Upper lobe of right lung (tissue), 1 donor: ENCODE measurements at places on chromosomes 7 and 10. TPM values are rescaled to one million over a fixed set of nuclear protein-coding genes. Genes with fewer than 3 reads are reported as not detected.
A peak's percentile ranks its signal among the peaks of the same experiment; 100 is the strongest.

Gene TTYH3
- 48.8 TPM for total RNA-seq

Gene MYH16
- not detected for total RNA-seq

Gene OPN4
- total RNA-seq: not detected

Gene ZPBP
- not detected for total RNA-seq

Gene CRYGN
- total RNA-seq: not detected

Gene SLC26A5
- 1.9 TPM for total RNA-seq

- no peak for DNase-seq
Observed at GRCh38 chr7:112981966-112982365, 104.7 kb downstream of the GPR85 start.

GRCh38 chr10:6176691-6177231, 26.0 kb upstream of the PFKFB3 start:
- DNase-seq: peak; percentile 38

- DNase-seq: no peak
Observed at GRCh38 chr7:32618470-32618869, 123.2 kb downstream of the AVL9 start.

DNA sequence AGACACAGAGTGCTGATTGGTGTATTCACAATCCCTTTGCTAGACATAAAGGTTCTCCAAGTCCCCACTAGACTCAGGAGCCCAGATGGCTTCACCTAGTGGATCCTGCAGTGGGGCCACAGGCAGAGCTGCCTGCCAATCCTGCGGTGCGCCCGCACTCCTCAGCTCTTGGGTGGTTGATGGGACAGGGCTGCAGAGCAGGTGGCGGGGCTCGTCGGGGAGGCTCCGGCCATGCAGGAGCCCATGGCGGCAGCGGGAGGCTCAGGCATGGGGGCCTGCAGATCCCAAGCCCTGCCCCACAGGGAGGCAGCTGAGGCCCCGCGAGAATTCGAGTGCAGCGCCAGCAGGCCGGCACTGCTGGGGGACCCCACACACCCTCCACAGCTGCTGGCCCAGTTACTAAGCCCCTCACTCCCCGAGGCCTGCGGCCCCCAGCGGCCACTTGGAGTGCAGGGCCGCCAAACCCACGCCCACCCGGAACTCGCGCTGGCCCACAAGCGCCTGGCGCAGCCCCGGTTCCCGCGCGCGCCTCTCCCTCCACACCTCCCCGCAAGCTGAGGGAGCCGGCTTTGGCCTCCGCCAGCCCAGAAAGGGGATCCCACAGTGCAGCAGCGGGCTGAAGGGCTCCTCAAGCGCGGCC, 7.7 kb upstream of the BET1 start:
- DNase-seq: peak; percentile 52

DNA sequence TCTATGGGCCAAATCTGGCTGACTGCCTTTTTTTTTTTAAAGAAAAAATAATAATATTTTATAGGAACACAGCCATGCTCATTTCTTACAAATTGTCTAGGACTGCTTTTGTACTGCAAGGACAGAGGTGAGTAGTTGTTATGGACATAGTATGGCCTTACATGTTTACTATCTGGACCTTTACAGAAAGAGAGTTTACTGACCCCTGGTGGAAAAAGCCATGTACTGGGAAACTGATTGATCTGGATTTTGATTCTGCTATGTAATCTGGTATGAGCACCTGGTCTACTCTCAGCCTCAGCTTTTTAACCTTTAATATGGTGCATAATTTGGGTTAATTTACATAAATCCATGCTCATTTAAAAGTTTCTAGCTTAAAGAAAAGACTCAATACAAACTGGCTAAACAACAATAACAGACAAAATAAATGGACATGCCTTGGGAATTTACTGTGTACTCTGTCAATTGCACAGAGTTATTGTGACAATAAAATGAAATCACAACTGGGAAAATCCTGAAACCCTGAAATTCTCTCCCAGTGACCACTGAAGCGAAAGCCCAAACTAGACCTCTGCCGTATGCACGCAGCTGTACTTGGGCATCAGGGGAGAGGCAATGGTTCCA, 260.7 kb downstream of the BMPER start:
- DNase-seq: no peak

DNA sequence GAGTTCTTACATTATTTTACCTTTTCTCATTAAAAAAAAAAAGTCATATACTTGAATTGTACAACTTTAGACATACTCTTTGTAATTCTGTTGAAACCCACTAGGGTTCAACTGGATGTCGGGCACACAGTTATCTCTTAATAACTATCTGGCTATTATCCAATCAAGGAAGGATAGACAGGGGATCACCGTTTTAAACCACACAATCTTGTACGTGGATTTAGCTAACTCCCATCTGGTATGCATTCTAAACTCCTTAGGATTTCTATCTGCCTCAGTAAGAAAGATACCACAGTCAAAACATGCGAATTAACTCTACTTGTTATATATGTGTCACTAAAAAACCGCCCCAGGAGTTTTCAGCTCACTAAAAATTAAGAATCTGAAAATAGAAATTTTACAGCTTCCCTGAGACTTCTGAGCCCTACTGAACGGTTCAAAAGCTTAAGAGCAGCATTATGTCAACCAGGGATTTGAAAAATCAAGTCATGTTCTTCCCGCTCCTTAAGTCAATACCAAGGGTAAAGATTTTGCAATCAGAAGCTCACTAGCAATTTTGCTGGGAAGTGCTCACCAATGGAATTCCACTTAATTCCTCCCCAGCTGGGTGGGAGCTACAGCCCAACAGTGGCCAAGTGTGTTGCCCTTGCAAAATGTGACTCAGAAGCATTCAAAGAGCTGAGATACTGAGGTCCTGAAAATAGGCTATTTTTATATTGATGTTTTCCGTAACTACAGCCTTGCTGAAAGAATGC, 267.0 kb downstream of the FRMD4A start:
- DNase-seq: no peak

GRCh38 chr7:149496642-149497391, 792 bp downstream of the ZNF746 start:
- peak; percentile 85 for DNase-seq

GRCh38 chr7:99310004-99310403, 15.7 kb upstream of the ARPC1A start:
- DNase-seq: no peak

DNA sequence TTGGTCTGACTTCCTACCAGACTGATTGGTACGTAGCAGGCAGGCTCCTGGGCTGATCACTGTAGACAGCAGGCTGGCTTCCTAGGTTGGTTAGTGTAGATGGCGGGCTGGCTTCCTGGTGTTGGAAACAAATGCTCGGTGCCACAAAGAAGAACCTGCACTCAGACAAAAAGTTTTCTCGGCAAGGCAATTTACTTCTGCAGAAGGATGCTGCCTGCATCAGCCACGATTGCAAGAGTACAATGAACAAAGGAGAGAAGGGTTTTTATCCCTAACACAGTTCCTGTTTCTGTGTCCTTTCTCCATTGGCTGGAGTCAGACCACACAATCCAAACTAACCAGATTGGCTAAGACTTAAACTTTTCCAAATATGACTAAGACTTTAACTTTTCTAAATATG, 123.6 kb upstream of the PPP2R2D start:
- DNase-seq: no peak

- no peak for DNase-seq
Observed at GRCh38 chr7:5388273-5388901, 35.2 kb downstream of the TNRC18 start.

DNA sequence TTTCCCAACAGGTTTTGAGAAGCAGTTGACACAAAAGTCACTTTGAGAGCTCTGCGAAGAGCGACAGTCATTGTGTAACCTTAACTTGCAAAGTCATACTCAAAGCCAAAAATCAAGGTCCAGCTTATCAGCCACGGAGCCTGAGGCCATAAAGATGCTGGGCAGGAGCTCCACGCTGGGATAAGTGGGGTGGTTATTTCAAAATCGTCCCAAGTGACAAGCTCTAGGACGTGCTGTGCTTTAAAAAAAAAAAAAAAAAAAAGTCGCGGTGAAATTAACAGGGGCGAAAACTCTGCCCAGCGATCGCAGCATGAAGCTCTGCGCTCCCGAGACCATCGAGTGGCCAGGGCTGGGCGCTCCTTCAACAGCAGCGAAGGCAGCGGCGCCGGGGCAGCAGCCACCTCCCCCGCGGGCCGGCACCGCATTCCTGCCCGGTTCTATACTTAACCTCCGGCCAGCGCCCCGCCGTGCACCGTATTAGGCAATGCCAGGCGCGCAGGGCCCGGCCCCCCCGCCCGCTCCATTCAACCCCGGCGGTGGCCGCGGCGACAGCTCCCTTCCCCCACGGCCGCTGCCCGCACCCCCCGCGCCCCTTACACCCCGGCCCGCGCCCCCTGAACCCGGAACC, 657 bp downstream of the HACD1 start:
- DNase-seq: peak; percentile 95

GRCh38 chr7:44884621-44885393, 523 bp downstream of the PURB start:
- DNase-seq: peak; percentile 85

- DNase-seq: no peak
Observed at GRCh38 chr7:37333075-37333474, 115.6 kb downstream of the ELMO1 start.

- DNase-seq: no peak
Observed at GRCh38 chr7:45617166-45617565, 43.0 kb downstream of the ADCY1 start.

GRCh38 chr7:19066170-19066569, 51.3 kb downstream of the TWIST1 start:
- no peak for DNase-seq

DNA sequence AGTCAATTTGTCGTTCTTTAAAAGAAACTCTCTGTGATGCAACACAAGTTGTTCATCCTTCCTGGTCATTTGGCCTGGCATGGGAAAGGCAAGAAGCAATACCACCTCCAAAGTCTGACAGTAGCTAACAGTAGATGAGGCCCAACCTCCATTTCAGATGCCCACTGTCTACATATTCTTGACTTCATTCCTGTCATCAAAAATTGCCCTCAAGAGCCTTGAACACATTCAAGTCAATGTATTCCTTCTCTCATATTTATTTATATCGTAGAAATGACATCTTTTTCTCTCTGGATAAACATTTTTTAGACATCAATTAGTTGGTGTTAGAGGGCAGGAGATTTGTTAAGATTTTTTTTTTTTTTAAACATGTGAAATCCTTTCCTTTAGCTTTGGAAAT, 33.7 kb downstream of the ABLIM1 start:
- no peak for DNase-seq

- no peak for DNase-seq
Observed at GRCh38 chr7:107387128-107387527, 82.7 kb upstream of the GPR22 start.

DNA sequence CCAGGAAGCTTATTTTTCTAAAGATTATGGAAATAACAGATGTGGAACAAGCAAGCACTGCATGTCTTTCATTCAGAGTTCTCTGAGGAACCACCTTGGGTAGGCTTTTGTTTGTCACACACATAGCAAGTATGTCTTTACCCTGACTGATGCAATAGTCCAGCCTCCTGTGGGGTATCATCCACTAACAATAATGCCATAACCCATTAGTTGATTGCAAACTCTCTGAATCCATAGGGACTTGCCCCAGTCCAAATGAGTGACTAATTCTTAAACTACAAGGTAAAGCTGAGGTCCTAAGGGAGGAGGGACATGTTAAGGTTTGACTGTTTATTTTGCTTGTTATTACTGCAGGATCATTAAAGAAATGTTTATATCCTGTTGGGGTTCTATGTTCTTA, 151.4 kb upstream of the PRPS1L1 start:
- no peak for DNase-seq

- peak; percentile 55 for DNase-seq
Observed at GRCh38 chr10:132493246-132493755, 44.3 kb upstream of the INPP5A start.

- DNase-seq: no peak
Observed at GRCh38 chr10:101438881-101439391, 85.0 kb downstream of the BTRC start.

DNA sequence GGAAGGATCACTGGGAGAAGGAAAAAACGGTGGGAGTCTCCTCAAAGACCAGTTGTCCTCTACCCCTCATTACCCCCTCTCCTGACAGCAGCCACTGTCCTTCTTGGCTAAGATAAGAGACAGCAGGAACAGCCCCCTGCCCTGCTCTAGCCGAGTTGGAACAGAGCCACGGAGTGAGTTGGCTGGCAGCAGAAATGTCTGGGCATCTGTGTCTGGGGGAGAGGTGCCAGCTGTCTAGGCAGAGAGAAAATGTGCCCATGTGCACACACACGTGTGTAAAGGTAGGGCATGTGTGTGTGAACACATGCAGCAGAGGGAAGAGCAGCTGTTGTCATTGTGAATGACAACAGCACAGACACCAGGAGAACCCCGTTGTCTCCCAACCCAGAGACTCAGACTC, 9.4 kb upstream of the HILPDA start:
- DNase-seq: no peak

DNA sequence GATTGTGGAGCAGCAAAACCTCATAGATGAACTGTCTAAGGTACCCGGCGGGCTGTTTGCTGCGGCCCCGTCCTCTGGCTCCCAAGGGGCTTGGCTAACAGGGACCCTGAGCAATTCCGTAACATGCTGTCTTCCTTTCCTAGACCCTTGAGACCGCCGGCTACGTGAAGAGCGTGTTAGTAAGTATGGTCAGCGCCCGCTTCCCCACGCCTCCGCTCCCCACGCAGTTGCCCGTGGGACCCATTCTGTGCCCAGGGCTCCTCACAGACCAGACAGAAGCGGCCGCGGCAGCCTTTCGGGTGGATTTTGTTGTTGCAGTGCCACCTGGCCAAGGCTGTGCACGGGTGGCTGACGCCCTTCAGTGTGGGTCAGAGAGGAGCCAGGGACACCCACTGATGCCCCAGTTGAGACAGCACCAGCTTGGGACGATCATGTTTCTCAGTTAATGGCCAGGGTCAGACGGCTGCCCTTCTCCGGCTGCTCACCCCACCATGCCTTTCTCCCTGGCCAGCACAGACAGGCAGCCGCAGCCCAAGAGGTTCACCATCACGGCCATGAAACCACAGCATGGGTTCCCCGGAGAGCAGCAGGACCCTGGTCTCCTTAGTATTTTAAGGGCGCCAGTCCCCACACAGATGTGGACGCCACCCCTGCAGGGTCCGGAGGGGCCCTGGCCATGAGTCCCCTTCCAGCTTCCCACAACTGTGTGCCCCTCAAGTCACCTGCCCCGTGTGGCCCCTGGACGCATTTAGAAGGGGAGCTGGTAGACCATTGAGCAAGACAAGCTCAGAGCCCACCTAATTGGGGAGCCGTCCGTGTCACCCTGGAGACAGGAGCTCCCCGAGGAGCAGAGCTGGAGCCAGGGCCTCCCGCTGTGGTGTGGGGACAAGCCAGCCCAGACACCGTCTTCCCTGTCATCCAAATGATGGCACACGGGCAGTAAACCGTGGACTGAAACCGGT, 49.4 kb upstream of the DPYSL4 start:
- DNase-seq: peak; percentile 52
